A549 treated with dexamethasone at 1 μM for 4 hours (cell line): ENCODE measurements at places on chromosomes 4 and X. TPM values are rescaled to one million over a fixed set of nuclear protein-coding genes. Genes with fewer than 3 reads are reported as not detected.

ARMCX1 gene
- total RNA-seq = 0.20 to 0.49 TPM (median 0.34 TPM) in 5 replicates

UFSP2 gene
- total RNA-seq = 12.7 to 16.4 TPM (median 14.6 TPM) in 5 replicates

CEP135 gene
- 3.9 to 5.2 TPM (median 4.7 TPM) in 5 replicates for total RNA-seq

ZBTB49 gene
- total RNA-seq = 2.5 to 3.0 TPM (median 2.7 TPM) in 5 replicates

PWWP3B gene
- total RNA-seq = not detected in 5 replicates

RTL9 gene
- total RNA-seq = 0.06 to 0.15 TPM (median 0.12 TPM) in 5 replicates

NFKB1 gene
- total RNA-seq = 17.4 to 20.8 TPM (median 19.2 TPM) in 5 replicates

PAGE2 gene
- total RNA-seq = not detected in 5 replicates

ERAS gene
- total RNA-seq = 0.06 to 0.15 TPM (median 0.07 TPM) in 3 of 5 replicates, not detected in the others

TMSB15B gene
- 4.0 to 6.6 TPM (median 4.4 TPM) in 5 replicates for total RNA-seq

SUPT20HL2 gene
- total RNA-seq = not detected in 5 replicates

NIPAL1 gene
- total RNA-seq = 0.39 to 1.0 TPM (median 0.68 TPM) in 5 replicates
